ENCODE measurements at places on chromosomes 5 and 9.

GRCh38 chr5:138336952-138337684 lies 948 bp upstream of the FAM53C start:
- DNase-seq, result peak; percentile 82

GRCh38 chr5:169343766-169344165 lies 42.8 kb upstream of the SLIT3 start:
- no peak for DNase-seq

DNA sequence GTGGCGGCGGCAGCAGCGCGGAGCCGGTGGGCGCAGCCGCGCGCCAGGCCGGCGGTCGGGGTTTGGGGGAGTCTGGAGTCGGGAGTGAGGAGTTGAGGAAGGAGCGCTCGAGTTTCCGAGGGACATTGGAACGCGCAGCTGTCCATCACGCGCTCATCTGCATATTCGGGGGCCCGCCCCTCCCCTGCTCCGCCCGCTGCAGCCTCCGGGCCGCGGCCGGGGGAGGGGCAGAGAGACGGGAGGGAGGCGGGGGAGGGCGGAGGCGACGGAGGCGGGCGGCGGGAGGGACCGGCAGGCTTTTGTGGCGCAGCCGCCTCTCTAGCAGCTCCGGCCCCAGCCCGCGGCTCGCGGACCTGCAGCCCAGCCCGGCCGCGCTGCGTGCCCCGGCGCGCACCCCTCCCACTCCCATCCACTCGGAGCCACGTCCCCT lies at the start of gene IRX2:
Gene IRX2 (minus strand): TSS at position 86 of the 430 bp plus-strand sequence. CDS start 264 bp downstream, outside the sequence.
- DNase-seq, result no peak

- no peak for DNase-seq
These were observed 44.3 kb upstream of the TESK1 start for GRCh38 chr9:35560625-35561337.

DNA sequence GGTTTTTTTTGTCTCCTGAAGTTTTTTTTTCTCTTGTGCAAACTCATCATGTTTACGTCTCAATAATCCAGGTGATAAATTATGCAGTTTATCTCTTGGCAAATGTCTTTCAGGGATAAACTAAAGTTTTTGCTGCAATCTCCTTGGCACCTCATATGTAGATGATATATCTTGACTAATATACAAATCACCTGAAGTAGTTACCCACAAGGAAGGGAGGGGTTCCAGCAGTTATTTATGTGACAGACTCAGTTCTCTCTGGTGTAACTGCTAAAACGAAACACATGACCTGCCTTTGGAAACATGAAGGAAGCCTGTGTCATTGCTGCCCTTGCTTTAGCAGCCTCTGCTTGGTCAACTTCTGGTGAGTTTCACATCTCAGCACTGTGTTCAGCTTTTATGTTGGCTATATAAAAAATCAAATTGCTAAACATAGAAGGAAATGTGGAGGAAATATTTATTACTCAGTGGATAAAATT lies 39.3 kb upstream of the KIAA1958 start:
- no peak for DNase-seq

DNA sequence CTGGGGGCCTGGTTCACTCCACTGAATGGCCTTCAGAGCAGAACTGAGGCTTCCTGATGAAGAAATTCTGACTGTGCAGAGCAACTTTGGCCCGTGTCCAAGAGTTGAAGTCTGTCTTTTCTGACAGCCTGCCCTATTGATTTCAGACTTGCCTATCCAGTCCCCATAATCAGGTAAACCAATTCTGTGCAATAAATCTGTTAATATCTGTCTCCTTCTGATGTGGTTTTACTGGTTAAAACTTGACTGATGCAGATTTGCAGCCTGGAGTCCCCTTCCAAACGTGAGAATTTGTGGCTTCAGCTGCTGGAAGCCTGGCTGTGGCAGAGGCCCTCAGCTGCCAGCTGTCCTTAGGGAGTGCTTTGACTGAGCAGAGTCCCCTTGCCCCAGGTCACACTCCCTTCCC lies 283.9 kb upstream of the ANKRD55 start:
- peak; percentile 33 for DNase-seq

DNA sequence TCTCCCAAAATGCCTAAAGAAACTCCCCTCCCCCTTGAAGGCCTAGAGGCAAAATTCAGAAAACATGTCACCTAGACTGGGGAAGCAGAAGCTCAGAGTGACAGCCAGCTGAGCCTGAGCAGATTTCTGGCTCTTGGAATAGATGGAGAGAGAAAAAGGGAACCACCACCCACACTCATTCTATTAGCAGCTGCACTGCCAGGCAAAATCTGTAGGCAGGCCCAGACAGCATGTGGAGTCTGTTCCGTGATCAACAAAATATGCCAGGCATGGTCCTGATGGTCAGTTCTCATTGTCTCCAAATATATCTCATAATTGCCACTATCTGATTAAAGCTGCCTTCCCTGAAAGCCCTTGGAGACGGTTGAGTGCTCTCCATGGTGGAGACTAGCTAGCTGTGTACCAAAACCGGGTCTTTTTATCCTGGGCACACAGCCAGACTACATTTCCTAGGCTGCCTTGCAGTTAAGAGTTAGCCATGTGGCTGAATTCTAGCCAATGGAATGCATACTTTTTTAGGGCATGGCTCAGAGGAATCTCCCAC lies 131.7 kb upstream of the GPR151 start:
- peak; percentile 18 for DNase-seq

DNA sequence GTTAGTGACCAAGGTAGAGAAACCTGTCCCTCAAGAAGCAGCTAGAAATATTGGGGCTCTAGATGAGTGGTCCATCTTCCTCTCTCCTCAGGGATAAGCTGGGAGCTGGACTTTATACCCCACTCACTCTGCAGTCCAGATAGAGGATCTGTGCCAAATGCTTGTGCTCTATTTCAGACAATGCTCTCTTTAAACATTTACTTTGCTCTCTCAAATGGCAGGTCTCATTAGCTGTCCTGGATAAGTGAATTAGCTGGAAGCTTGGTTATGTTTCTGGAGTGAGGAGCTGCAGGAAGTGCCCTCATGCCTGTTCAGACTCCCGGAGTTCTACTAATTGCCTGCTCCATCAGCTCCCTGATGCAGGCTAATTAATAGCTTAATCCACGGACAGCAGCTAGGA lies 151.1 kb upstream of the CCDC152 start:
- no peak for DNase-seq

DNA sequence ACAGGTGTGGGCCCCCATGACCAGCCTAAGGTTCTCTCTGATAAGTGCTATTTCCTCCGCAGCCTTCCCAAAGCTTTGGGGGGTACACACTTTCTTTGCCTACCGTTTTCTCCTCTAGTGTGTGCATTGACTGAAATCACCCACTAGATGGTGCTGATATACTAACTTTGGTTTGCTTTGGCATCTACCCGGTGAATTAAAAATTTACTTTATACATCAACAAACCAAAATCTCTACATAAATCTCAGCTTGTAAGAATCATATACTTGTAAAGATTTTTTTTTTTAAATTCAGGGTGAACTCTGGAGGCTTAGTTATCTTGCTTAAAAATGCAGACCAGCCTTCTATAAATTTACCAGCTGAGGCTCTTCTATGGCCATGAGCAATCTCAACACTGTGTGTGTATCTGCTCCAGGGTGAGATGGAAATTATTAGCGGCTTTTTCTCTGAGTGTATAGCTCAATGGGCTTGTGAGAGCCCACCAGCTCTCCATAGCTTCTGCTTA lies 475.7 kb upstream of the TNC start:
- DNase-seq, result no peak

GRCh38 chr5:83914662-83915418 lies 194.2 kb upstream of the HAPLN1 start:
- no peak for DNase-seq

DNA sequence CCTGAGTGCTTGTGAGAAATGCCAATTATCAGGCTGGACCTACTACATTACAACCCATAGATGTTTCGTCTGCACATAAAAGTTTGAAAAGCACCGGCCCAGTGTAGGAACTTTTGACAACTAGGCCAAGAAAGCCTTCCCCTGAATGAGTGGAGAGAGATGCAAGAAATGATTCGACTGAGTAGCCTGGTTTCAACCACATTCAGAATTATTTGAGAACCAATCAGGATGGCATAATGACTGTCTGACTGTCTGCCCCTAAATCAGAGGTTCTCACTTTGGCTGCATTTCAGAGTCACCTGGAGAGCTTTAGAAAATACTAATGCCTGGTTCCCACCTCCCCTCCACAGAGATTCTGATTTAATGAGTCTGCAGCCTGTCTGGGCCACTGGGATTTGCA lies 61.1 kb downstream of the FRMD3 start:
- no peak for DNase-seq

GRCh38 chr5:14313986-14314690 lies 171.0 kb downstream of the TRIO start:
- DNase-seq, result no peak

DNA sequence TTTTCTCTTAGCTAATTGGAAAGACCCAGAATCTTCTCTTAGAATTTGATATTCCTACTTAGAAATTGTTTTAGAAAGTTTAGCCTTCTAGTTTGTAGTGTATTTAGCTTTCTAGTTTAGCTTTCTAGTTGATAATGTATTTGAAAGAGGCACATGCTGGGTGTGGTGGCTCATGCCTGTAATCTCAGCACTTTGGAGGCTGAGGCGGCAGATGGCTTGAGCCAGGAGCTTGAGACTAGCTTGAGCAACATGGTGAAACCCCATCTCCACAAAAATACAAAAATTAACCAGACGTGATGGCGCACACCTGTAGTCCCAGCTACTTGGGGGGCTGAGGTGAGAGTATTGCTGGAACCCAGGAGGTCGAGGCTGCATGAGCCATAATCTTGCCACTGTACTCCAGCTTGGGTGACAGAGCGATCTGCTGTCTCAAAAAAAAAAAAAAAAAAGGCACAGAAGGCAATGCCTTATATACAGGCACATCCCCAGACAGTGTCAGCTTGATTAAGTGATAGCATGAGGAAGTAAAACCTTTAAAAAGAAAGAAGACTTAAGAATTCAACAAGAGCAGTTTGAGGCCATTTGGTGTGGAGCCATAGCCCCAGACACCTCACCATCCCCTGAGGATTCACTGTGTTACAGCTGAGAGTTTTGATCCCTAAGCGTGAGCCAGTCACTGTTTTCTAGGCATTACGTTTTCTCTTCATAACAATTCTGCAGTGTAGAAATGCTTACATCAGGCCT lies 34.6 kb downstream of the ZSWIM6 start:
- no peak for DNase-seq

GRCh38 chr5:40689438-40689837 lies 9.7 kb downstream of the PTGER4 start:
- no peak for DNase-seq

DNA sequence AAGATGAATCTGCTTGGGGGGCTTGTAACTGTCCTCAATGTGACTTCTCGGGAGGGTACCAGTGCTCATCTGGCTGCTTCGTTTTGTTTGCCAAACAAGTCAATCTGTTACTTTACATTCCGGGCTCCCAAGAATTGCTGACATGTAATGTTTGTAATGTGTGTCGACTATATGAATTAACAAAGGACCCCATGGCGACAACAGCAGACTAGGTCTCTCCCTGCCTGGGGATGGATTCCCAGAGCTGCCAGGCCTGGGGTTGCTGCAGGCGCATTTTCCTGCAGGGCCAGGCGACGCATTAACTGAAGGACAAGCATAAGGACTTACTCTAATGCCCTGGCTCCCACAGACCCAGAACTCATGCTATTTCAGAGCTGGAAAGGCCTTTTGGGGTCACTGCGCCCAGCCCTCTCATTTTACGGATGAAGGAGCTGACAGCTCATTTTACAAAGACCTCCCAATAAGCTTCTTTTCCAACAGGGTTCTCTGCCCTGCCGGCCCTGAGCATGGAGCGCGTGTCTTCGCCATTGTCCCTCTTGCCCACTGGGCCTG lies 214.8 kb downstream of the TTLL11 start:
- no peak for DNase-seq

DNA sequence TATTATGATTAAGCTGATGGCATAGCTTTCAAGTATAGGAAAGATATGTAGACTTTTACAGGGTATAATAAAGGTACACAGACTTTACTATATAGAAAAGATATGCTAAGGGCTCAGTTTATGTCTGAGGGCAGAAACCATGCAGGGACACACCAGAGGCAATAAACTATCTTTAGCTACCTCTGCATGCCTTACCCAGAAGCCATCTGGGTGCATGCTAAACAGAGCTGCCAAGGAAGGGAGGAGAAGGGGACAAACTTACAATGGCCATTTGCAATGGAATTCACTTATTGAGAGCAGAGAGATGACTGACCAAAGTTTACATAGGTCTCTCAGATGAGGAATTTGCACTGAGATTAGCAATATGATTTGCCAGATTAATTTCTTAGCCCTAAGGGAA lies 143.1 kb upstream of the NR4A3 start:
- no peak for DNase-seq

- no peak for DNase-seq
These were observed 65.9 kb downstream of the SHOC1 start for GRCh38 chr9:111728617-111729366.

DNA sequence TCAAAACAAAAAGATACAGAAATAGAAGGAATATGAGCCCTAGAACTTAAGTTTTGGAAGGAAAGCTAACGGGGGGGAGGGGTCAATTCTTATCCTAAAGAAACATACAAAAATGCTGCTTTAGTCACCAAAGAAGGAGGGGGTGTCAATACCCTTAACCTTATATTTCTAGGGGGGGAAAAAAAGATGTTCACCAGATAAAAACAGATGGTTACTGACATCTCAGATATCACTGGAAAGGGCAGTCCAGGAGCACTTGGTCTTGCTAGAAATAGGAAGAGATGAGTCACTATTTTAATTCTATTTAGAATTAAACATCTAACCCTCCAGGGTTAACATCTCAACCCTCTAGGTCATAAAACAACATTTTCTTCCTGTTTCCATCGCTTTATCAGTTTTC lies 1.7 kb downstream of the DIAPH1 start:
- no peak for DNase-seq

DNA sequence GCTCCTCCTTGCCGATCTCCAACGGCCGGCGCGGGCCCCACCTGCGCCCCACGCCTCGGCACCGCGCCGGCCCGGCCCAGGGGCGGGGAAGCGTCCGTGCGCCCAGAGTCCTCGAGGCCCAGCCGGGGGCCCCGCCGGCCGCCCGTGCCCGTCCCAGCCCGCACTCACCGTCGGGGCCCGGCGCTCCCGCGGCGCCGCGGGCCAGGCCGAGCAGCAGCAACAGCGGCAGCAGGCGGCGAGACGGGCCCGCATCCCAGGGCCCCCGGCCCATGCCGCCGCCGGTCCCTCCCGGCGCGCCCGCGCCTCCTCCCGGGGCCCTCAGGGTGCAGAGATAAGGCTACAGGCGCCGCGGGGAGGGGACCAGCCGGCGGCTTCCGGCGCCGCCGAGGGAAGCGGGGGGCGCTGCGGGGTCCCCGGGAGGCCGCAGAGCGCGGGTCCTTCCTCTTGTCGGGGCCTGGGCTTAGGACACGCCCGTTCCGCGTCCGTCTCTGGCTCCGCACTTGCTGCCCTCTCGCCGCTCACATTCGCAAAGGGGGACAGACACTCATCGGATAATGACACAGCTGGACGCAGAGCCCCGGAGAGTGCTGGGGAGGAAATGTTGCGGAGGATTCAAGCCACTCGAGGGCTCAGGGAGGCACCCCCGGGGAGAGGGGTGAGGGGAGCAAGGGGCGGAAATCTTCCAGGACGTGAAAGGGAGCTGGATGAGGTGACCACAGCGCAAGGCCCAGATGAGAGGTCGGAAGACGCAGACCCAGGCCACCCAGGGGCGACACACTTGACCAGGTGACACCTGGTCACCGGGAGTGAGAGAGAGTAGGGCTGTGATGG lies at the start of gene SUSD1:
Gene SUSD1 (minus strand): TSS at position 333 of the 831 bp plus-strand sequence. CDS start 62 bp downstream, at position 271.
- DNase-seq, result peak; percentile 63

All from NCI-H146 (cell line).